ENCODE measurements at places on chromosomes 4 and X.

DNA sequence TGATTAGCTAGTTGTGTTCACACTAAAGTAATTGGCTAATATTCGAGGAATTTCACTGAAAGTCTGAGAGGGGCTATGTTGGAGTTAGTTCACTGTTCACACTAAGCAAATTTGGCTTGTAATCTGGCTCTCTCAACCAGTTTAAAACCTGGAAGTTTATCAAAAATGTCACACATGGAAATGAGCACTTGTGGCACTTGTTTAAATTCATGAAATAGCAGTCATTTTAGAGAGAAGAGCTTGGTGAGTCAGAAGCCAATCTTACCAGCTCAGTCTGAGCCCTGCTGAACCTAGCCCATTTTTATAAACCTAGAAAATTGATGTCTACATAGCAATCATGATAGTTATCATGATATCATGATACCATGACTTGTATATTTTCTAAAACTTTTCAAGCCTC lies 90.7 kb upstream of the JADE1 start:
- DNase-seq, result no peak

DNA sequence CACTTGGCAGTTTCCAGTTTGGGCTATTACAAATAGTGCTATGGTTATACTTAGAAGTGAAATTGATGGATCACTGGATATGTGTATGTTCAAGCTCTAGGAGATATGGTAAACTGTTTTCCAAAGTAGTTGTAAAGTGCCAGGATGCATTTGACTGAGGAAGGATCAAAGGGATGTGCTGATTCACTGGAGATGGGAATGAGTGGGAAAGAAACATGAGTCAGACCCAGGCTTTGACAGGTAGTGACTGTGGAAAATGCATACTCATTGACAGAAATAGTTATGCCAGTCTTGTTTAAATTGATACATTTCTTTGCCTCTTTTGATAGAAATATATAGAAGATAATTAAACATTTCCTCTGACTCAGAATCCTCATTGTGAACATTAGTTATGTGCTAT lies 77.9 kb downstream of the CEP135 start:
- no peak for DNase-seq

- DNase-seq, result no peak
Measured at GRCh38 chrX:38154340-38154739, 66.3 kb downstream of the SRPX start.

- DNase-seq, result no peak
Measured at GRCh38 chr4:123878976-123879375, 482.4 kb downstream of the SPRY1 start.

DNA sequence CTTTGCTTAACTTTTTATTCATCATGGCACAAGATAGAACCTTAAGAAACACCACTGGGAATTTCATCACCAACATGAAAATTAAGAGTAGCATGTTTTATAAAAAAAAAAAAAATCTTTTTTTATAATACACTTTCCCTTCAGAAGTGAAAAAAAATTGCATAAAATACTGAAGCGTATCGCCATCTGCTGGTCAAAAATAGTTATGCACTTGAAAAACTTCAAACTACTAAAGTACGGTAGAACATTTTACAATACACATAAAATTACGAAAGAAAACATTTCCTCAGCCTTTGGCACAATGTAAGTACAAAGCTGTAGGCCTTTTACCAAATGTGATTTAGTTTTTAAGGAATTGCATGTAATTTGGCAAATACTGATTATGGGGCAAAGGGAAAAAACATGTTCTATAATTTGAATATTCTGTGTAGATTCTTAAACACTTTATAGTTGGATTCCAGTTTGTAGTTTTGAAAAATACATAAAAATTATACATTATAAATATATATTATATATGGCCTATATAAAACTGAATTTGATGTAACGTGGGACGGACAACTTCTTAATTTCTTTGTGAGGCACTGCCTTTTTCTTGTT lies 26.5 kb downstream of the HCCS start:
- no peak for DNase-seq

GRCh38 chr4:120055795-120056194 lies 10.9 kb downstream of the MAD2L1 start:
- DNase-seq, result no peak

All from H9 (cell line).